ENCODE measurements at places on chromosomes 12 and 14. TPM values are rescaled to one million over a fixed set of nuclear protein-coding genes. Genes with fewer than 3 reads are reported as not detected.

GRCh38 chr14:65476273-65476941 is 63.9 kb downstream of the FUT8 start:
- H3K27ac ChIP-seq: no peak overlapping the region
- DNase-seq: no peak
- no peaks in the 10 kb centered on the region for H3K36me3 ChIP-seq
- no peaks in the 10 kb centered on the region for H3K4me1 ChIP-seq
- no peaks in the 10 kb centered on the region for H3K27me3 ChIP-seq

DNA sequence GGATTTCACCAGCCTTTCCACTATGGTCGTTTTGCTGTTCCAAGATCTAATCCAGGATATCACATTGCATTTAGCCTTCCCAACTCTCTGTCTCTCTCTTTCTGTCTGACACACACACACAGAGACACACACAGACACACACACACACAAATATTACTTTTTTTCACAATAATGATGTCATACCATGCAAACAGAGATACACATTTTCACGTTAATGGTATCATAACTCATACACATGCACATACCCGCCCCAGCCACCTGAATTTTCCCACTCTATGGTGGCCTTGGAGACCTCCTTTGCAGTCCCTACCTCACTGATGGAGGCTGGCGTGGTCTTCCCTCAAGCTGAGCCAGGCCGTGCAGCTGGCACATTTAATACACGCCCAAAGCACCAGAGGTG is 7.2 kb upstream of the MYL2 start:
- no peak overlapping the region for H3K4me3 ChIP-seq
- H3K27ac ChIP-seq: no peak overlapping the region
- no peaks in the 10 kb centered on the region for H3K27me3 ChIP-seq
- no peaks in the 10 kb centered on the region for H3K36me3 ChIP-seq
- no peak for DNase-seq
- H3K4me1 ChIP-seq: no peaks in the 10 kb centered on the region

- no peak overlapping the region for H3K4me3 ChIP-seq
- H3K27ac ChIP-seq: no peak overlapping the region
- no peaks in the 10 kb centered on the region for H3K27me3 ChIP-seq
- no peaks in the 10 kb centered on the region for H3K4me1 ChIP-seq
- no peaks in the 10 kb centered on the region for H3K36me3 ChIP-seq
- peak; percentile 47 for DNase-seq
Measured at GRCh38 chr12:102811110-102811737, 105.8 kb downstream of the PAH start.

TAS2R13 gene
- 3.8 TPM for total RNA-seq

- no peaks in the 10 kb centered on the region for H3K36me3 ChIP-seq
- no peaks in the 10 kb centered on the region for H3K27me3 ChIP-seq
- H3K4me3 ChIP-seq: no peak overlapping the region
- no peaks in the 10 kb centered on the region for H3K4me1 ChIP-seq
- no peak overlapping the region for H3K27ac ChIP-seq
- no peak for DNase-seq
Measured at GRCh38 chr12:92757597-92758121, 54.9 kb downstream of the PLEKHG7 start.

MAGOHB gene
- 55.3 TPM for total RNA-seq

GRCh38 chr12:123237646-123238329 is 4.6 kb downstream of the MTRFR start:
- H3K4me3 ChIP-seq: no peak overlapping the region
- peak overlapping the region; percentile 39 for H3K27ac ChIP-seq
- H3K36me3 ChIP-seq: no peaks in the 10 kb centered on the region
- H3K27me3 ChIP-seq: no peaks in the 10 kb centered on the region
- peak; percentile 67 for DNase-seq

DNA sequence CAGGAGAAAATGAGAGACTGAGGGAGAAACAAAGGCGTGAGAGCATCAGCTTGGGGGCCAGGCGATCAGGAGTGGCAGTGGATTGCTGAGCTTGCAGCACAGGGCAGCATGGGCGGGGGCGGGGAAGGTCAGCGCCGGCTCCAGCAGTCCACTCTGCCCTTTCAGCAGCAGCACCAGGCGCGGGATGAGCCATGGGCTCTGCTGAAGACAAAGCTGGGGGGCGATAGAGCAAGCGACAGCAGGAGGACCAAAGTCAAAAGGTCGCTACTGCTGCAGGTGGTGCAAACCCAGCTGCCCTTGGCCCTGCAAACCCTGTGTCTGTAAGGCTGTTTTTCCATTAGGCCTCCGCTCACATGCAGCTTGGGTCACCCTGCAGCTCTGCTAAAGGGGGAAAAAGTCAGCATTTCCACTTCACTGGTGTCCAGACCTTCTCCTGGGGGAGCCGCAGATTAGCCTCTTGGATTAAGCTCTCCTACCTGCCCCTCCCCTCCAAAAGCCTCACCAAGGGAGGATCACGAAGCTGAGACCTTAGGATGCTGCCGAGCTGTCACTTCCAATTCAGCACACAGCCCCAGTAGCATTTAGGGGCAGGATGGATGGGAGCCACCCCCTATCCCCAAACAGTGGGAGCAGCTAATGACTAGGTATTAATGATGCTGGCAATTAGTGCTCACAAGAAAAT is 204.8 kb downstream of the DPF3 start:
- no peak overlapping the region for H3K4me3 ChIP-seq
- H3K27ac ChIP-seq: no peak overlapping the region
- H3K4me1 ChIP-seq: no peaks in the 10 kb centered on the region
- no peaks in the 10 kb centered on the region for H3K27me3 ChIP-seq

DNA sequence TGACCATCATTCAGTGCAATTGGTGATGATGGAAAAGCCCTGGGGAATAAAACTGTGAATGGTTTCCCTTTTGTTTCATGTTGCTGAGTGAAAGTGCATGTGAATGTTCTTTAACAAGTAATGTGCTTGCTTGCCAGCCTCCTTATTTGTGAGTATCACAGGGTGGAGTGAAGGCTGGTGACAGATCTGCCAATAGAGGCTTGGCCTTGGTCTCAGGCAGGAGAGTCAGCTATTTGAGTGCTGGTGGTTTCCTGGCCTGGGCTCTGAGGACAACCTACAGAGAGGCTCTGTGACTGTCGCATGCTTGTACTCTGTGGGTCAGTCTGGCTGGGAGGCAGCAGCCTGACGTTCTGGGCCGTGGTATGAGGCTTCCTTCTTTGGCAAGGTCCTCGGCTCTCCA is 20.7 kb downstream of the KRT85 start:
- no peaks in the 10 kb centered on the region for H3K36me3 ChIP-seq
- H3K27ac ChIP-seq: no peak overlapping the region
- no peak overlapping the region for H3K4me3 ChIP-seq
- H3K4me1 ChIP-seq: no peaks in the 10 kb centered on the region

GRCh38 chr12:69553628-69554248 is 31.5 kb upstream of the CCT2 start:
- no peaks in the 10 kb centered on the region for H3K27me3 ChIP-seq
- no peak for DNase-seq
- no peaks in the 10 kb centered on the region for H3K36me3 ChIP-seq
- H3K4me1 ChIP-seq: no peaks in the 10 kb centered on the region
- H3K4me3 ChIP-seq: no peak overlapping the region

- H3K4me1 ChIP-seq: peaks cover 3% of the 10 kb centered on the region
- no peak overlapping the region for H3K27ac ChIP-seq
- H3K27me3 ChIP-seq: no peaks in the 10 kb centered on the region
- H3K4me3 ChIP-seq: no peak overlapping the region
- no peak for DNase-seq
Measured at GRCh38 chr12:102508052-102508451, 27.7 kb upstream of the IGF1 start.

DNA sequence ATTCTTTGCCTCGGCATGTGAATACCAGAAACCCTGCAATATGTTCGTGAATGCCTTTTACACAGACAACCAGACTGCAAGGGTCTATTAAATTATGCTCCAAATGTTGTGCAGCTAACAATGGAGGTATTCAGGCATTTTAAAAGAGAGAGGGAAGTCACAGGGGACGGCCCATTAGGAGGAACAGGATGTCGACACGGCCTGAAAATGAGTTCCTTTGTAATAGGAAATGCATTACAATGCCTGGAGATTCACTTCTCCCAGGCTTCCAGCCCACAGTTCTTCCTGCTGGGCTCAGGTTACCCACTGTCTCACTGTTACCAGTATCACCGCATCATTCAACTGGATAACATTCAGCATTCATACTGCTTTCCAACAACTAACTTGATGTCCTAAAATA is 2.5 kb downstream of the DUSP6 start:
- H3K36me3 ChIP-seq: no peaks in the 10 kb centered on the region
- no peaks in the 10 kb centered on the region for H3K4me1 ChIP-seq
- peak; percentile 47 for DNase-seq
- peak overlapping the region; percentile 44 for H3K4me3 ChIP-seq
- peak overlapping the region; percentile 96 for H3K27ac ChIP-seq

DNA sequence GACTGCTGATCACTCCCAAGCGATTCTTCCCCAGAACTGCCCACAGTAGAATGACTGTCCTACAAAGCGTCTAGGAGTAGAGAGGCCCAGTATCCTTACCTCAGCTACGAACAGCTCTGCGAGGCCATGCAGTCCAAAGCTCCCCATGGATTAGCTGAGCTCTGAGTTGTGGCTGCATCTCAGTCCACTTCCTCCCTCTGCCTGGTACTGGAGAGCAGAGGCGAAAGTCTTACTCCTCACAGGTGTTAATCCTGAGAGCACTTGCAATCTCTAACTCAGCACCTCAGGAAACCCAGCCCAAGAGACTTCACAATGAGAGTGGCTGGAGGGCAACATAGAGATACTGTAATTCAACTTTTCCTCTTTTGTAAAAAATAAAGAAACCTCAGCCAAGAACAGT is 493.1 kb downstream of the BCAT1 start:
- H3K27me3 ChIP-seq: no peaks in the 10 kb centered on the region
- H3K27ac ChIP-seq: no peak overlapping the region
- H3K36me3 ChIP-seq: no peaks in the 10 kb centered on the region
- no peaks in the 10 kb centered on the region for H3K4me1 ChIP-seq
- no peak overlapping the region for H3K4me3 ChIP-seq

DNA sequence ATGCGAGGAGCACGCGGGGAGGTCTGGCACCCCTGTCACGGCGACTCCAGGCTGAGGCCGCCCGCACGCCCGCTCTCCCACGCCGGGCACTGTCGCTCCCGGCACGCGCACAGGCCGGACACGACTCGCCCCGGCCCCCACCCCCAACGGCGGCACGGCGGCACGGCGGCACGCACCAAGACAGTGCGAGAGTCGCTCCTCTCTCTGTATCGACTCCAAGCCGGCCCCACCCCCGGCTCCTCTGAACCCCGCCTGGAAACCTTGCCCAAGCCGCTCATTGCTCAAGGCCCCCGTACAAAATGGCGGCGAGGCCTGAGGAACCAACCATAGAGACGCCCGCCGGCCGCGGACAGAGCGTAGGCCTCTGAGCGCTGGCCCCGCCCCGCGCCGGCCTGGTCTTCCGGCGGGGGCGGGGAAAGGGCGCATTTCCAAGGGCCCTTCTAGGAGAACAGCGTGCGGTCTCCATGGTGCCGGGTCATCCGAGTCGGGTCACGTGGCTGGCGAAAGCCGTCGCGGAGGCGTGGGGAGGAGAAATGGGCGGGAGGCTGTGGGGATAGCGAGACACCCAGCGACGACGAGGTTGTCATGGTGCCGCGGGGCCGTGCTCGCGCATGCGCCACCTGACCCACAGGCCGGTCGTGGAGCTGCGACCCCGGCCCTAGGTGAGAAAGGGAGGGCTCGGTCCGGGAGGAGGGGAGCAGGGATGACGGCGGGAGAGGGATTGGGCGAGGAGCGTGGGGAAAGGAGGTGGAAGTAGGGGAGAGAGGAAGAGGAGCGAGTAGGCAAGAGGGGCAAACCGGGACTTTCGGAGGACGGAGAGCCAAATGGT is at the start of gene CIPC:
Gene CIPC (plus strand): TSS at position 559 of the 829 bp plus-strand sequence. CDS start 7,451 bp downstream, outside the sequence.
- H3K4me1 ChIP-seq: peaks cover 9% of the 10 kb centered on the region
- DNase-seq: peak; percentile 99
- H3K36me3 ChIP-seq: no peaks in the 10 kb centered on the region
- H3K4me3 ChIP-seq: peak within 1 kb of the TSS; percentile 77
- peak within 1 kb of the TSS; percentile 96 for H3K27ac ChIP-seq
